Foreskin keratinocyte (primary cell): ENCODE measurements at places on chromosomes 11 and 22. TPM values are rescaled to one million over a fixed set of nuclear protein-coding genes. Genes with fewer than 3 reads are reported as not detected.

Gene DKK3
- 197 and 257 TPM in 2 replicates for polyA plus RNA-seq

Gene OR8A1
- not detected in 2 replicates for polyA plus RNA-seq

Gene ISX
- not detected in 2 replicates for polyA plus RNA-seq

Gene MYOD1
- polyA plus RNA-seq, result not detected in 2 replicates

Gene LRRC32
- 0.10 TPM in 1 of 2 replicates, not detected in the other for polyA plus RNA-seq

Gene SLC22A25
- polyA plus RNA-seq, result not detected in 2 replicates

Gene TMPRSS5
- 0.08 and 0.11 TPM in 2 replicates for polyA plus RNA-seq

Gene ARHGAP8
- polyA plus RNA-seq, result 14.8 and 16.2 TPM in 2 replicates

Gene HBG1
- not detected in 2 replicates for polyA plus RNA-seq

Gene MFRP
- polyA plus RNA-seq, result not detected in 2 replicates

Gene IL10RA
- polyA plus RNA-seq, result not detected in 2 replicates

Gene CCDC188
- polyA plus RNA-seq, result not detected in 2 replicates

Gene DEUP1
- not detected in 2 replicates for polyA plus RNA-seq

Gene THY1
- polyA plus RNA-seq, result 16.4 and 52.0 TPM in 2 replicates
